Hematopoietic multipotent progenitor cell treated with erythropoietin and hydrocortisone succinate and interleukin-3 and kit ligand, for 17 days (in vitro differentiated cells): ENCODE measurements at places on chromosomes 1 and 21.

- DNase-seq: no peak
Measured at GRCh38 chr1:26016258-26016952, 5.2 kb upstream of the EXTL1 start.

DNA sequence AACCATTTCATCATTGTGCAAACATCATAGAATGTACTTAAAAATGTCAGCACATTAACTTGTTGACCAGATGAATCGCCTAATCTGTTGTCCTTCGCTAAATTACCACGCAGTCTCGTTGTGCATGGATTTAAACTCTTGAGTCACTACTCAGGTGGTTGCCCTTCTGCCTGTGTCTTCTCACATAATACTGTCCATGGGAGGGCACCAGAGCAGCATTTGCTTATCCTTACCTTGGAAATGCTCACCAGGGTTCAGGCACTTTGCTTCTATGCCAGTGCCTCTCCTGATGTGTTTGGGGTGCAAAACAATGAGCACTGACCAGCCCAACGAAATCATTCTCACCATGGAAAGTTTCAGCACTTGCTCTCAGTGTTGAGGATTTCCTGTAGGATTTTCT is 559.9 kb downstream of the RWDD3 start:
- no peak for DNase-seq

DNA sequence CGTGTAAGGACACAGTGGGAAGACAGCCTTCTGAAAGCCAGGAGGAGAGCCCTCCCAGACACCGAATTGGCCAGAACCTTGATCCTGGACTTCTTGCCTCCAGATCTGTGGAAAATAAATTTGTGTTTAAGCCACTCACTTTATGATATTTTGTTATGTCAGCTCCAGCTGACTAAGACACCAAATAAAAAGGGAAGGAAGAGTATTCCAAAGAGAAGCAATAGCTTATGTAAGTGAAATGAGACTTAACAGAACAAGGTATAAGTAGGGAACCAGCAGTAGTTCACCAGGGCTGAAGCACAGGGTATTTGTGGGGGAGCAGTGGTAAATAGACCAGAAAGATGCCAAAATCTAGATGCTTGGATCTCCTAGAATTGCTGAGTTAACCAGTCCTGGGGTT is 94.2 kb upstream of the WLS start:
- no peak for DNase-seq

DNA sequence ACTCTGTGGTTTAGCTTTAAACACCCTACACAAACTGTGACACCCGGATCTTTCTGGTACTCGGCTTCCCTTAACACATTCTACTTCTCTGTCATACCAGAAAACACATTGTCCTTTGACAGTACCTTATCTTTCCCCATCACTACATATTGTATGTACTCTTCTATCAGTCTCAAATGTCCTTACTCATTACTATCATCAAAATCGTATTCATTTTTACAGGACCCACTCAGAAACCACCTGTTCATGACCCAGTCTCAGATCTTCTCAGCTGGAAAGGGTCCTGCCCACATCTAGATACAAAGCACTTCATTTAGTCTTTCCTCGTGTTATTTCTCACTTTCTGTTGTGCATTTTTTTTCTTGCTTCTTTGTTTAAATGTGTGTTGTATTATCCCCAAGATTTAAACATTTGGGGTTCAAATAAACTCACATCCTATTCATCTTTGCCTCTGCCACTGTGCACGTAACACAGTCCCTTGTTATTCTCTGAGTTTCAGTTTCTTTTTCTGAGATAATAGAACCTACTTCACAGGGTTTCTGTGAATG is 27.7 kb downstream of the CD34 start:
- DNase-seq: no peak

DNA sequence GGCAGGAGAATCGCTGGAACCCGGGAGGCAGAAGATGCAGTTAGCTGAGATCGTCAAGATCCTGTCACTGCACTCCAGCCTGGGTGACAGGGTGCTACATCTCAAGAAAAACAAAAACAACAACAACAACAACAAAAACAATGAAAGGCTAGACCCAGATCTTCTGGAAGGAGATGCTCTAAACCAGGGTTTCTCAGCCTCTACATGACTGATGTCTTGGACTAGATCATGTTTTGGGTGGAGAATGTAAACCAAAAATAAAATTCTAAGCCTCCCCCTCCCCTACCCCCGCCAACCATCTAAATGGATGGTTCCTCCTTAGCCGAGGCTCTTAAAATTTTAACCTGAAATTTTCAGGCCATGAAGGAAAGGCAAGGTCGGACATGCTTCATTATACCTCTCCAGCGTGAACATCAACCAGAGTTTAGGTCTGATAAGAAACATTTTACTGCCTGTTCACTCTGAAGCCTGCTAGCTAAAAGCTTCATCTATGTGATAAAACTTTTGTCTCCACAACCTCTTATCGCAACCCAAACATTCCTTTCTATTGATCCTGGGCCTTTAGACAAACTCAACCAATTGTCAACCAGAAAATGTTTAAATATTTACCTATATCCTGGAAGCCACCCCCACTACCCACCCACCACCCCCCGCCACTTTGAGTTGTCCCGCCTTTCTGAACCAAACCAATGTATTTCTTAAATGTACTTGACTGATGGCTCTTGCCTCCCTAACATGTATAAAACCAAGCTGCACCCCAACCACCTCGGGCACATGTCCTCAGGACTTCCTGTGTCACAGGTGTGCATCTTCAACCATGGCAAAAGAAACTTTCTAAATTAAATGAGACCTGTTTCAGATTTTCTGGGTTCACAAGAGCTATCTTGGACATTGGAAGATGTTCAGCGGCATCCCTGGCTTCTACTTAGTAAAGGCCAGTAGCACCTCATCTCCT is 1.9 kb upstream of the CAPN2 start:
- DNase-seq: no peak

DNA sequence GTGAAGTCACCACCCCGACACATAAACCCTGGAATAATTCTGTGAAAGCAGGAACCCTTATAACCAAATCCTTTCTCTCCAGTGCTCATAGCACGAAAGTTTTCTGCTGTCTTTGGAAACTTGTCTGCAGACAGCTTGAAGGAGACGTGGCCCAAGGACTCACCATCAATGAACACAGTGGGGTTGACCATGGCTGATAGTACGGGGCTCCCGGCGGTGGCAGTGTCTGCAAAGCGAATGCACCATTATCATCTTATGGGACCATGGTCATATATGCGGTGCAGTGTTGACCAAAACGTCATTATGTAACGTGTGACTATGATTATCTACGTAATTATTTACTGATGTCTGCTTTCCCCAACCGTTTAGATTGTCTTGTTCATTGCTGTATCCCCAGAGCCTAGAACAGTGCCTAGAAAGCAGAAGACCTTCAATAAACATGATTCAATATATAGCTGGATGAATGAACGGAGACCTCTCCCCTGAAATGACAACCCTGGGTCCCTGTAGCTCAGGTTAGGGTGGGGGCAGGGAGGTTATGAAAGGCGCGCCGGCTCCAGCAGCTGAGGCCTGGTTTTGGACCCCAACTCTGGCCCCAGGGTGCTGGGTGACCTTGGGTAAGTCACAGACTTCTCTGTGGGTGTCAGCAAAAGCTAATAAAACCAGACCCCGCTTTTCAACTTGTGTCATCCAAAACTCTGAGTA is 128.4 kb upstream of the ZBTB40 start:
- DNase-seq: no peak

- no peak for DNase-seq
Measured at GRCh38 chr21:24110846-24111245, 1496.4 kb downstream of the MRPL39 start.

DNA sequence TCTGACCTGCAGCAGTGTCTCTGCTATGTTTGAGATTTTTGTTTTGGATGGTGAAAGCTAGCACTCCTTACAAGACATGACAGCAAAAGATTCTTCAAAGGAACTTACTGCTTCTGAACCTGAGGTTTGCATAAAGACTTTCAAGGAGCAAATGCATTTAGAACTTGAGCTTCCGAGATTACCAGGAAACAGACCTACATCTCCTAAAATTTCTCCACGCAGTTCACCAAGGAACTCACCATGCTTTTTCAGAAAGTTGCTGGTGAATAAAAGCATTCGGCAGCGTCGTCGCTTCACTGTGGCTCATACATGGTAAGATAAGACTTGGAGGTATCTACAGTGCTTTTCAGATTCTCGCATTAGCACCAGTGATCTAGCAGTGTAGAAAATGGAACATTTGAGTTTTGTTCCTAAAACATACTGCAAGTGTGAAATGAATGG is 200.2 kb downstream of the PDE4B start:
- no peak for DNase-seq

- DNase-seq: no peak
Measured at GRCh38 chr1:186627019-186627418, 53.2 kb downstream of the PTGS2 start.

- DNase-seq: no peak
Measured at GRCh38 chr1:203051841-203052324, 25.6 kb downstream of the PPFIA4 start.

GRCh38 chr1:153343040-153343681 is 5.5 kb downstream of the PGLYRP4 start:
- DNase-seq: no peak

- DNase-seq: no peak
Measured at GRCh38 chr1:53527368-53527767, 68.2 kb downstream of the DMRTB1 start.

DNA sequence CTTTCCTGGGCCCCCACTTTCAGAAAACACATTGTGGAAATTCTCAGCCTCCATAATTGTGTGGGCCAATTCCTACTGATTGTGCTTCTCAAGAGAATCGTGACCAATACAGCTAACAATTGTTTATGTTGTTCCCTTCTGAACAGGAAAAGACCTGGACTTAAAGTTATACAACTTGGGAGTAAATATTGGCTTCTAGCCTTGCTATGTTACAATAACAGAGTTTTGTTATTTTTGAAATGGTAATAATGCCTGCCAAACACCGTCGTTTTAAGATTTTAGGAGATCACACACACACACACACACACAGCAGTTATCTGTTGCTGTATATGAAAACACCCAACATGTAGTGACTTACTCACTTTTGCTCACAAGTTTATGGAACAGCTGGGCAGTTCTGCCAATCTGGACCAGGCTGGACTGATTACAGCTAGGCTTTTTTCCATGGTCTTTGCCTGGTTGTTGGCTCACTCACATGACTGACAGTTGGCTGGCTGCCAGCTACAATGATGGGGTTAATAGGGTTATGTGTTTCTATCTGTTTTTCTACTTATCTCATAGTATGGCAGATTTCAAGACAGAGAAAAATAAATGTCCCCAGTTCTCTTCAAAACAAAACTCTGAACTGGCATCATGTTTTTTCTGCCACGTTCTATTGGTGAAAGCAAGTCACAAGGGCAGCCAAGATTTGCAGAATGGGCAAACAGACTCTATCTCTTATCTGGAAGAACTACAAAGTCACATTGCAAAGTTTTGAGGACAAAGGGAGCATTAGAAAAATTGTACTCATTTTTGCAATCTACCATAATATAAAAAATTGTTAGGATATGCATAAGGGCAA is 447.5 kb downstream of the NEGR1 start:
- DNase-seq: peak; percentile 27

GRCh38 chr1:13584876-13585611 is 1.4 kb downstream of the PDPN start:
- DNase-seq: no peak

DNA sequence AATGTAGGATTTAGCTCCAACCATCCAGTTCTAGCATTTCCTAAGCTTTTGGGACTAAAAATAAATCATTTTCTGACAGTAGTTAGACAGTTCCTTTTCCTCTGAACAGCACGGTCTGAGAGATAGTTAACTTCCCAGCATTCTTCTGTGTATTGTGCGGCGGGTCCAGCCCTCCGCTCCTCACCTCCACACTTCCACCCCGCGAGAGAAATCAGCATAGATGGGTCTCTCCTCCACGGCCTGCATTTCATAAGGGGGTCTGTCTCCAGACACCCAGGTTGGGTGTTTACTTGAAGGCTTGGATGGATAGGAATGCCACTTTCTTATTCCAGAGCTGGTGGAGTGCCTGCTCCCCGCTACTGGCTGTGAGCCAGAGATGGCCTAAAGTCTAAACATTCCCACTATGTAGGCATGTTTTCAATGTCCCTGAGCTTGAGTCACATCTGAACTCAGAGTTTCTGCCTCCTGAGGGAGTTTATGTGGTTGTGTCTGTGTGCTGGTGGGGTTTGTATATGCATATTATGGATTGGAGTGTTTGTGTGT is 38.0 kb upstream of the PPP2R5A start:
- DNase-seq: no peak

- no peak for DNase-seq
Measured at GRCh38 chr1:67193704-67194103, 27.4 kb downstream of the IL23R start.

DNA sequence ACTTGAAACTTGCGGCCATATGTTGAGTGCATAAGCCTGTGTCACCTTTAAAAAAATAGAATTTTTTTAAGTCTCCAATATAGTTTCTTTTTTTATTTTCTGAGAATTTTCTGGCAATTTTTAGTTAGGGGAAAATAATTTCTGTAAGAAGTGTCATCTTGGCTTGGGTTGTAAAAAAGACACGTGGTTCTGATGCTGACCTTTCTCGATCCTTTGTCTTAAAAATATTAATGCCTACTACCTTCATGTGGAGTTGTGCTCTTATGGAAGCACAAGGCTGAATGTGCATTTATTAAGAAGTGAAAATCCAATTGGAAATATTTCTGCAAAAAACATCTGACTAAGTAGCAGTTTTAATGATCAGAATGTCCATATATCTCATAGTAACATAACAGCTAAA is 3.5 kb downstream of the ELAVL4 start:
- DNase-seq: no peak

DNA sequence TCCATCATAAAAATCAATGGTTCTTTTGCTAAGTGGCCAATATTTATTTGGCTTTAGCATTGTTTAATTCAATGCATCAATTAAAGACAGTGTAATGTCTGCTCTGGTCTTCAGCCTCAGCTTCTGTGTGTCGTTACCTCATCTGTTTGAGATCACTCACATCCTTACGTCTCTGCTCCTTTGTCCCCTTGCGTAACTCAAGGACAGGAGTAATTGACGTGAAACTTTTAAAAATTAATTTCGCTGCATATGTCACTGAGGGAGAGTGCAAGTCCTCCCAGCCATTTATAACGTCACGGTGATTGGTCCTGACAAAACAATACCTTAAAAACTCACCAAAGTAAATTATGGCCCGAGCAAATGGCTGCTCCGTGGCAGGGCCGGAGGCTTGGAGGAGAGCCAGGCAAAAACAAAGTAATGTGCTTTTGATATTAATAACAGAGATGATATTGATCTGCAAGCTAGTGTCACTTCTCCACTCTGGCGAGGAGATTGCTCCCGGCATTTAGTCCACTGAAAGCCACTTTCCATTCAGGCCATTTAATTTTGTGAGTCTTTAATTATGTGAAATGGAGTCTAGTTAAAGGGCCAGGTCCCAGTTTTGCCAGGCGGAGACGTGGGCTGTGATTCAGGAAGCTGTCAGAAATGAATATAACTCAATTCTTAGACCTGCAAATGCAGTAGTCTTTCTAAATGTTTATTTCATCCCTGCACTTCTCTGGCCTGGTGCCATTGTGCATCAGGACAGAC is 150.9 kb upstream of the POU3F1 start:
- no peak for DNase-seq

GRCh38 chr1:110047463-110047862 is 13.0 kb downstream of the STRIP1 start:
- no peak for DNase-seq
